ENCODE measurements at places on chromosomes 3 and 15.

DNA sequence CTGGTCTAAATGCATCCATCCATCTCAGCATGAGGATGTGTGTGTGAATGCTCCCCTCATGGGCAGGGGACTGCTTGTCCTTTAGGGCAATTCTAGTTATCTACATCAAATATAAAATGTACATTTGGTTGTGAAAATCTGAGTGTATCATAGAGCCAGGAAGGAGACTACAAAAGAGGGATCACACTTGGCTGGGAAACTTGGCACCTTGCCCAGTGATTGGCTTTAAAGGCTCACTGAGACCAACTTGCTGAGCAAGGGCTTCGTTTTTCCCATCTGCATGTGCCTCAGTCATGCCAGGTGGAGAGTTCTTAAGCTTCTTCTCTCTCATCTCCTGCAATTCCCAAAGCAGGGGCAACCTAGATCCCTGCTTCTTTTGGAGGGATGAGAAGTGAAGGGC lies 5.2 kb downstream of the CAPN3 start:
- DNase-seq = no peak

DNA sequence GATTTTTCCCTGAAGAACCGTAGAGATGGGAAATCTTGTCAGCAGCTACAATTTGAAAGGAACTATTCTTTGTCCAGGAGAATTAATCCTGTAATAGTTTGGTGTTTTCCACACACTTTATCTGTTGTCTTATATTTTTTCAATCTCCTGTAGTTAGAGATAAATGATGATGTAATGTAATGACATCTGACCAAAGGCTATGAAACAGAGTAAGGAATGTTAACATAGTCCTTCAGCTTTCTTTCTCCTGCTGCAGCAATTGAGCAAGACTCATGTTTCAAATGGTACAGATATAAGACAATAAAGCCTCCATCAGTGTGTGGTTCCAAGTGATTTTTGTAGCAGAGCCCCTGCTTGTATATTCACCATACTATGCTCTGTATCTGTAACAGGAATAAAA lies 1028.4 kb downstream of the SI start:
- DNase-seq = no peak

DNA sequence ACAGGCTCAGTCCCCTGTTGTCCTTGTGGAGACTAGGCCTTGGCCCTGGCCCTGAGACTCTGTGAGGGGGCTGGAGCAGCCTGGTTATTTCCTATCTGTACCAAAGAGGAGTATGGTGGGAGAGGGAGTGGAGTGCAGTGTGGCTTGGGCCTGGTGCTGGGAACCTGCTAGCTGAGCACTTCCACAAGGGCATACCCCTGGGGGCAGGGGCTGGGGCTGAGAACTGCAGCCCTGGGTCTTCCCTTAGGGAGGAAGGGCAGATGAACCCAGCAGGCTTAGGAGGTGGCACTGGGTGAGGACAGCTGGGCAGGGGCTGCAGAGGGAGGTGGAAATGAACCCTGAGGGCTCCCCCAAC lies 3.5 kb upstream of the CHST14 start:
- no peak for DNase-seq

DNA sequence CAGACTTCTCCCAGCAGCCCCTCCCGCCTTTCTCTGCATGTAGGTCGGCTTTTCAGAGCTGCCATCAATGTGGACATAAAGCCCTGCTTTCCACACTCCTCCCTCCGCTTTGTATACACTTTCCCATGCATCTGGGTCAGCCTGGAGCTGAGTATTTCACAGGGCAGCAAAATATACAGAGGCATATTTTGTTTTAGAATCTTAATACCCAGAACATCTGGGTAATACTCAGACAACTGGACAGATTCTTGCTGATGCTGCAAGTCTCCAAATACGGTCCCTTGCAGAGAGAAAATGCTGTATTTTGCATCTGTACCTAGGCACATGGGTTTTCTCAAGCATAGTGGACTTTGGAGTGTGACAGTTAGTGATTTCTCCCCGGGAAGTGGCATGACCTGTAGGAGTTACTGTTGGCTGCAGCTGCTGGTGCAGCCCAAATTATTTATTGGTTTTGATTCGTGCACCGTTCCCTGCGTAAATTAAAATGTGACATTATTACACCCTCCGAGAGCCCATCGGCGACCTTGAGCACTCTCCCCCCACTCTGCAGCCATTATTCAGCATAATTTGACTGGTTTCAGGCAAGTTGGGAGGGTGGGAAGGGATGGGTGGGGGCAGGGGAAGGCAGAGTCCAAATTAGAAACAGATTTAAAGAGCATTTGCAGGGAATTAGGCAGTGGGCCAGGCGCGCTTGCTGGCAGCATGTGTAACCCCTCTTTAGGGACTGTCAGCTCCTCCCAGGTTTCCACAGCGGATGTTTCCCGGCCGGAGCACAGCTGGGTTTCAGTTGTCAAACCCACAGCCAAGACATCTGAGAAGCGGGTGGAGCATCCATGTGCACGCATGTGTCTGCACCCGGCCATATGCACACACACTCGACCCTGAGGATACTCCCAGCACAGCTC lies 100.8 kb downstream of the CPN2 start:
- DNase-seq = peak; percentile 95

DNA sequence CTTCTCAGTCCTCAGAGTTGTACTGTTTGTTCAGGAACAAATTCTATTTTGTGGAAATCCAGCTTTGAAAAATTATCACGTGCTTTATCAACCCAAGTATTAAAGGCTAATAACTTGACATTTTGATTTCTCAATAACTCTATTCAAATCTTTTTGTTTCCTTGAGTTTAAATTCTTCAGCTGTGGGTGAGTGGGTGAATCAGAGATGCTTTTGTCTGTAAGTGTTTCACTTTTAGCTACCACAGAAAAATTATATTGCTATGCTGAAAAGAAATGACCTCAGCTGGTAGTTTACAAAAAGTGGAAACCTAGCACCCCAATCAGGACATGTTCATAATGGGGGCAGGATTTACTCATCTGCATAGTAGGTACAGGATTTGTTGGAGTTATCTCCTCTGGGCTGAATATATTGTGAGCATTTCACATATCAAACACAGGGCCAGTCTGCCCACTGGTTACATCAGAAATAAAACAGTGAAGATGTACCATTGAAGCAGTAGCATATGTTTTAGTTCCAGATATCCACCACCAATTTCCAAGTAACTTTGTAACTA lies 30.5 kb downstream of the MINDY4B start:
- DNase-seq = no peak

- DNase-seq = no peak
Observed at GRCh38 chr3:154886437-154886836, 193.7 kb upstream of the MME start.

- peak; percentile 98 for DNase-seq
Observed at GRCh38 chr3:50611464-50612233, at the start of gene CISH. TSS of gene CISH (minus strand) at chr3:50611774. CDS start at chr3:50611650, 124 bp downstream.

GRCh38 chr15:39889601-39890000 lies 30.5 kb downstream of the GPR176 start:
- DNase-seq = no peak

DNA sequence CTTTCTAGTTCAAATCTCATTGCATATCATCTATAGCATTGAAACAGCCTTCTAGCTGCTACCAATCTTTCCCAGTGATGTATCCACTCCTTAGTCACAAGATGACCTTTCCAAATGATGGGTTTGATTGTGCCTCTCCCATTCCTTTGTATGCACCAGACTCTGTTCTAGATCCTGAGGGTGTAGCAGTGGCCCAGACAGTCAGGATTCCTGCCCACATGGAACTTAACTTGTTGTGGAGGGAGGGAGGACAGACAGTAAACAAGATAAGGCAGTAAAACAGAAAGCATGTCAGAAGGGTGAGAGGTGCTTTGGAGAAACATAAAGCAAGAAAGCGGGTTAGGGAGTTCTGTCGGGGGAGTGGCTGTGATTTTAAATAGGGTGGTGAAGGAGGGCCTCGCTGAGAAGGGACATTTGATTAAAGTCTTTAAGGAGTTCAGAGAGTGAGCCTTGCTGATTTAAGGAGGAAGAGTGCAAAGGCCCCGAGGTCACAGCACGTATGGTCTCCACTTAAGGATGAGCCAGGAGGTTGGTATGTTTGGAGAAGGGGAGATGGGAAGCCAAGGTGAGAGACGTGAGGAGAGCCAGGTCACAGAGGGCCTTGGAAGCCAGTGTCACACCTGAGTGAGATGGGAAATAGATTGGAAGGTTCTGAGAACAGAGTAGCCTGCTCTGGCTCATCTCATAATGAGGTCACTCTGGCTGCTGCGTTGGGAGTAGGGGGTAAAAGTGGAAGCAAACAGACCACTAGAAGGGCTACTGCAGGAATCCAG lies 38.3 kb downstream of the FAM43A start:
- DNase-seq = no peak

GRCh38 chr3:129617381-129618185 lies 11.1 kb upstream of the PLXND1 start:
- DNase-seq = no peak

GRCh38 chr3:14340960-14341708 lies 61.3 kb upstream of the SLC6A6 start:
- no peak for DNase-seq

DNA sequence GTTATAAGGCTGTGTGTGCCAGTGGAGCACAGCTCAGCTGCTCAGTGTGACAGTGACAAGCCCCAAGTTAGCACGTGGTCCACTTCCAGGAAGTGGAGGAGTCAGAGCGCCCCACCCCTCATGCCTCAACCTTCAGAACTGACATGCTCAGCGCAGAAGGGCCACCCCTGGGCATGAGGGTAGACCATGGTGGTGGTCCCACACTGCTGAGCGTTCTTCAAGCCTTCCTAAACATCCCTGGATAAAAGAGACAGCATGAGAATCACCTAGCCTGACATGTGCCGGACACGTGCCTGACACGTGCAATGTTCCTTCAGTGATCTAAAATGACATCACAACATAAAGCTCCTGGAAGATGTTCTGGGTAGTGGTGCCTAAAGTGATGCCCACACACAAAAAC lies 16.8 kb downstream of the ATP10A start:
- no peak for DNase-seq

DNA sequence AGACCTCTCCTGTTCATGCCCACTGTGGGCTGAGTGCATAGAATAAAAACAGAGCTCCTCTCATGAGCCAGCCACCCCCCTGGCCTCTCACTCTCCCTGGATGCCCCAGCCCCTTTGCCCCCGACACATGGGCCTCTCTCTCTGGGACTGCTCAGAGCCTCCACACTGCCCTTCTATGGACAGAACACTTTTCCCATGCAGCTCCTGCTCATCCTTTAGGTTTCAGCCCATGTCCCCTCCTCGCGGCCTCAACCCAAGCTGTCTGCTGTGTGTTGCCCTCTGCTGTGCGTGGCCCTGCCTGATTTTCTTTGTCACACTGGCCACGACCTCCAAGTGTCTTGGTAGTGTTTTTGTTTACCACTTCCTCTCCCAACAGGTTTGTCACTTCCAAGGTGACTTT lies 20.7 kb upstream of the PRR23E start:
- no peak for DNase-seq

- peak; percentile 40 for DNase-seq
Observed at GRCh38 chr3:120497818-120498217, 47.0 kb upstream of the FSTL1 start.

- DNase-seq = no peak
Observed at GRCh38 chr3:152243721-152244516, 24.8 kb upstream of the MBNL1 start.

DNA sequence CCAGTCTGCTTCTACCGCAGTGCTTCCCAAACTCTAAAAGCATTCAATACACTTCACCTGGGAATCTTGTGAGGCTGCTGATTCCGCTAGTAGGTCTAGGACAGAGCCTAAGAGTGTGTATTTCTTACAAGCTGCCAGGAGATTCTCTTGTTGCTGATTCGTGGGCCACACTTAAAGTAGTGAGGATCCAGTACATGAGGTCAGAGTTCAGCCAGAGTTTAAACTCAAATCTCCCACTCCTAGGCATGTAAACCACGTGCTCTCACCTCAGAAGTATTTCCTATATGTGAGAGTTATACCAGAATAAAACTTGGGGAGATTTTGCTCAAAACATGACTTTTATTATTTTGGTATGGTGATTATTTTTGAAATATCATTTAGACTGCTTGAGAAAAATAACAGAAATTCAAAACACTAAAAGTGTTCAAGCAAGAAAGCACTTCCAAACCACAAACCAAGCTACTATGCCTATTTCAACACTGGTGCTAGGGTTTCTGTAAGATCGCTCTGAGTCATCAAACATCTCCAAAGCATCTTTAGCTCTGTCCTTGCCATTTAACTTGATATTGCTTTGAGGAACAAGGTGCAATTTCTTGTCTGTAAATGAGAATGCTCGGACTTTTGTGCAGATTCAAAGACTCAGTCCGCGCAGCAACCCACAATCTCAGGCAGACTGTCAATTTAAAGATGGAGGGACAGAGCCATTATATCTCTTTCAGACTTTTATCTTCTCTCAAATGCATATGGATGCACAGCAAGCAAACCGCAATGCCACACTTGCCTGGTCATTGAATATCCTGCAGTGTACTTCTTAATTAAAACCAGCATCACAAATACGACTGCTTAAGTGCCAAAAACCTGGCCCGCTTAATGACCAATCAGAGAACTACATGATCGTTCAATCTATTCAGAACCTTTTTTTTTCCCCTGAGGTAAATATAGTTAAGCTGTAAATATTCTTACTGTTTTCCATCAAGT lies 59.8 kb downstream of the AGTR1 start:
- no peak for DNase-seq

- no peak for DNase-seq
Observed at GRCh38 chr3:42495393-42495792, 7.0 kb upstream of the VIPR1 start.

GRCh38 chr3:194306771-194307640 lies 44.1 kb downstream of the CPN2 start:
- DNase-seq = no peak

DNA sequence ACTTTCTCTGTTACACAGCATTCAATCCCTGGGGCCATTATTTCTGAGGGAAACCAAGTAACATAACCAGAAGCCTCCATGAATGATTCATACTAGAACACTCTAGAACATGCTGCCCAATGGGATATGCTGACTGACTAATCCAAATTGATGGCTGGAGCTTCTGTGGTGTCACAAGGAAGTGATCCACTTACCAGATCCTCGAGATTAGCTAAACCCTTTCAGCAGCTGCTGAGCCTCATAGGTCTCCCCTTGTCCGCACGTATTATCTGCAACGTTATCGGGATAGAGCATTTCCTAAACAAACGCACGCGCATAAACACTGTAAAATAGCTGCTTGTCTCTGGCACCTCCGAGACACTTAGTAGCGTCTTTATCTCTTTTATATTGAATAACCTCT lies 61.2 kb upstream of the PROK2 start:
- no peak for DNase-seq

DNA sequence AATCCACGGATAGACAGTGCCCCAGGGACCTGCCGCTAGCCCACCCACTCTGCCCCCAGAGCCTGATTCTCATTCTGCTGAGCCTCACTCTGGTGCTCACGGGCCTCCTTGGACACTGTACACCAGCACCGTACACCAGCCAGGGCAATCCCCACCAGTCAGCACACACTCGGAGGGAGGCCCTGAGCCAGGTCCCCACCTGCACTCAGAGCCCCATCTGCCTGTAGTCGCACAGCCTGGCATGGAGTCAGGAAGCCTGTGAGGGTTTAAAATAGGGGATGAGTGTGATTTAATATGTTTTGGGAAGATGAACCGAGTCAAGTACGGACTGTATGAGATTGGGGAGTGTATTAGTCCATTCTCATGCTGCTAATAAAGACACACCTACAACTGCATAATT lies 223.0 kb downstream of the SLCO3A1 start:
- DNase-seq = no peak

GRCh38 chr15:41980654-41981323 lies 8.4 kb upstream of the EHD4 start:
- DNase-seq = no peak

- no peak for DNase-seq
Observed at GRCh38 chr3:132549890-132550578, 47.0 kb upstream of the ACKR4 start.

GRCh38 chr3:51498876-51499738 lies 708 bp downstream of the DCAF1 start:
- DNase-seq = peak; percentile 93
